ENCODE measurements at places on chromosomes 12 and 14.

DNA sequence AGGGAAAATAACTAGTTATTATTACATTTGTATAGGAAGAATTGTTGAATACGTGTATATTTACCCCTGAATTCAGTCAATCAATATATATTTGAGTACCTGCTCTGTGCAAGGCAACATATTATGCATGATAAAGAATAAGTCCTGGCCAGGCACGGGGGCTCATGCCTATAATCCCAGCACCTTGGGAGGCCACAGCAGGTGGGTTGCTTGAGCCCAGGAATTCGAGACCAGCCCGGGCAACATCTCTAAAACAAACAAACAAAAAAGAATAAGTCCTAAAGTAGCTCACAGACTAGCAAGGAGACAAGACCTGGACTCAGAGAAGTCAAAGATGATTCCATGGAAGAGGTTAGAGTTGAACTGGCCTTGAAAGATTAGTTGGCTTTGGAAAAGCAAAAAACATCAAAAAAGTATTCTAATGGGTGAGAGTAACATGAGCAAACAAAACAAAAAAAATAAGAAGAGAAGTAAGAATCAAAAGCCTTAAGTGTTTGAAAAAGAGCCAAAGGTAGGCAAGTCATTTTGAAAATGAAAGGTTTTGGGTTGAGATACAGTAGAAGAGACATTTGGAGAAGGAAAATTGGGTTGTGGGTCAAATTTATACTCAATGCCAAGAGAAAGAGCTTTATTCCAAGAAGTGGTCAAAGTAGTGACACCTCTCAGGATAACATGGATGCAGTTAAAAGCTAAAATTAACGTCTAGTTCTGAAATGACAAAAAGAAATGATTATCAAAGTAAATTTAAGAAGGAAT is 115.2 kb upstream of the BCAT1 start:
- DNase-seq = no peak

DNA sequence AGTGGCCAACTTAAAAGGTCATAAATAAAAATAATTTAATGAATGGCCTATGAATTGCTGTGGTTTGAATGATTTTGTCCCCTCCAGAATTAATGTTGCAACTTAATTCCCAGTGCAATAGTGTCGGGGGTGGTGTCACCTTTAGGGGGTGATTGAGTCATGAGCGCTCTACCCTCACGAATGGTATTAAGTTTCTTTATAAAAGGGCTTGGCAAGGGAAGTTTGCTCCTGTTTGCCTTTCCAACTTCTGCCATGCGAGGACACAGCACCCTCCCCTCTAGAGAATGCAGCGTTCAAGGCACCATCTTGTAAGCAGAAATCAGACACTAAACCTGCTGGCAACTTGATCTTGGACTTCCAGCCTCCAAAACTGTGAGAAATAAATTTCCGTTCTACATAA is 253.3 kb downstream of the ATXN7L3B start:
- no peak for DNase-seq

DNA sequence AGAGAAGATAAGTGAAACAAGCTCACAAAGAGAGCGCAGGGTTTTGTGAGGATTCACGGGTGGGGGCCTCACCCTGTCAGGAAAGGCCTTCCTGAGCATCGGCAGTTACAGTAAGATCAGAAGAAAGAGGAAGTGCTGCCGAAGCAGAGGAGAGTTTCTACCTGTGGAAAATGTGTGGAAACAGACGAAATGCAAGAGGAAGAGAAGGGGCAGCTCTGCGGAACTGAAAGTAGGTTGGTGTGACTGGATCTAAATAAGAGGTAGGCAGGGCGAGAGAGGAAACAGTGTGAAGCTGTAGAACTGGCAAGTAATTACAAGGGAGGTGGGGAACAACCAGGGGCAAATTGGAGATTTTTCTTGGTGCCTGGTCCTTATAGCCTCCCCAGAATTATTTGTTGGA is 2.6 kb downstream of the GPR68 start:
- DNase-seq = no peak

- no peak for DNase-seq
Observed at GRCh38 chr12:91493308-91493707, 310.7 kb upstream of the DCN start.

DNA sequence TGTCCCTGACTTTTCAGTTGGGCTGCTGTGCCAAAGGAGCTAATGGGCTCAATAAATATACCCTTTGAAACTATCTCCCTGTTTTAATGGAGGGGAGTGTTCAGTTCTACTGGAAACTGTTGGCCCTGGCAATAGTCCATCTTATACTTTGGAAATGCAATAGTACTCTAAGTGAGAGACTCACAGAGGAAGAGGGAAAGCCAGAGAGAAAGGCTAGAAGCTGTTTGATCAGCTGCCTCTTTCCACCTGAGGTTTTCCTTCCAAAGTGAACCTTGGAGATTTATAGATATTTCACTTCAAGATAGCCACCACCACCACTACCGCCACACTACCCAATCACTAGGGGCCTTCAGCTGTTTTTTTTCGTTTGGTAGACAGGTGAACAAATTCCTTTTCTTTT is 93.6 kb upstream of the CCDC91 start:
- no peak for DNase-seq

- no peak for DNase-seq
Observed at GRCh38 chr12:114221136-114221833, 184.7 kb downstream of the TBX5 start.

GRCh38 chr12:41402801-41403200 is 214.7 kb downstream of the PDZRN4 start:
- DNase-seq = no peak

DNA sequence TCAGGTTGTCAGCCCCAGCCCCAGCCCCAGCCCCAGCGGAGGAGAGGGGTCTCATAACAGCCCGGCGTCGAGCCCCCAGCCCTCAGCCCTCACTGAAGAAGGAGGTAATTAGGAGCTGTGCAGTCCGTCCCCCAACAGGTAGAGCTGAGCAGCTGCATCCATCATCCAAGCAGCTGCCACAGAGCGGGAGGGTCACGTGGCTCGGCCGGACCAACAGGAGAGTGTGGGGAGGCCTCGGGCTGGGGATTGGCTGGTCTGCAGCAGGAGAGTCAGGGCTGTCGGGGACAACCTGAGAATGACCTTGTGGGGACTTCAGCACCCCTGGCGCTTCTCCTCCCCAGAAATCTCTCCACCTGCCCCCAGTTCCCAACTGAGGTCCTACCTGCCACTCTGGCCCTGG is 29.6 kb downstream of the SMUG1 start:
- DNase-seq = no peak

- no peak for DNase-seq
Observed at GRCh38 chr12:53862206-53862605, 76.4 kb upstream of the HOXC13 start.

DNA sequence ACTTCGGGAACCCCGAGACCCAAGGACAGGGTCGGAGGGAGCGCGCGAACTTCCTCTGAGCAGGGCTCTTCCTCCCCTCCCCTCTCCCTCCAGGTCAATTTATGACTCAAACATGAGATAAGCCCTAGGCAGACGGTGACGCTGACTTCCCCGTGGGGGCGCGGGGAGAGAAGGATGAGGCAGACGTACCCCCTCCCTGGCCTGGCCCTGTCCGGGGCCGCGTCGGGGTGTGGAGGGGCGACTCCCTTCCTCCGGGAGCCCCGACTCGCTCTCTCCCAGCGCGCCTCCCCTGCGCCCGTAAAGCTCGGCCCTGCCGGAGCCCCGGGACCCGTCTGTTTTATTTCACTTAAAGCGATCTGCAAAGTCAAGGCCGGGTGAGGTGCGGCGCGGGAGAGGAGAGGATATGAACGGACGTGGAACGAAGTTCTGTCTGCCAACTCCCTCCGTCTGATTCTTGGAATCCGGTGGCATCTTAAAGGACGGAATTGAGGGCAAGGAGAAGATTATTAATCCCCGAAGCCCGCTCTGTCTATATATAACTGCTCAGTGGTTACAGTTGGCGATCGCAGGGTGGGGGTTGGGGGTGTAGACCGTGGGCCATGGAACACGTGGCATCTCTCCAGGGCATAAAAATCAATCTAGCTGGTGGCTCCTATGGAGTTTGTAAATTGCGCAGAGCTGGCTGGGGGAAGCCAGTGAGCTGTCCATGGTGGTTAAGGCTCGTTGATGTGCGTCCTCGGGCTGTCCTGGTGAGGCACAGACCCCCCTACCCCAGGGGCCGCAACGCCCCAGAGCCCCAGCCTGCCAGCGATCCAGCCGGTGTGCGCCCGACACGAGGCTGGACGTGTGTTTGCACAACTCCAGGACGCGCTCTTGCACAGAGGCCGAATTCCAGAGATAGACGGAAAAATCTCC is 2.9 kb upstream of the PTHLH start:
- DNase-seq = no peak

- no peak for DNase-seq
Observed at GRCh38 chr14:26323869-26324268, 274.0 kb downstream of the NOVA1 start.

GRCh38 chr12:47964106-47964728 is 821 bp downstream of the TMEM106C start:
- no peak for DNase-seq

GRCh38 chr14:90518941-90519256 is 122.1 kb downstream of the CALM1 start:
- DNase-seq = peak; percentile 30

DNA sequence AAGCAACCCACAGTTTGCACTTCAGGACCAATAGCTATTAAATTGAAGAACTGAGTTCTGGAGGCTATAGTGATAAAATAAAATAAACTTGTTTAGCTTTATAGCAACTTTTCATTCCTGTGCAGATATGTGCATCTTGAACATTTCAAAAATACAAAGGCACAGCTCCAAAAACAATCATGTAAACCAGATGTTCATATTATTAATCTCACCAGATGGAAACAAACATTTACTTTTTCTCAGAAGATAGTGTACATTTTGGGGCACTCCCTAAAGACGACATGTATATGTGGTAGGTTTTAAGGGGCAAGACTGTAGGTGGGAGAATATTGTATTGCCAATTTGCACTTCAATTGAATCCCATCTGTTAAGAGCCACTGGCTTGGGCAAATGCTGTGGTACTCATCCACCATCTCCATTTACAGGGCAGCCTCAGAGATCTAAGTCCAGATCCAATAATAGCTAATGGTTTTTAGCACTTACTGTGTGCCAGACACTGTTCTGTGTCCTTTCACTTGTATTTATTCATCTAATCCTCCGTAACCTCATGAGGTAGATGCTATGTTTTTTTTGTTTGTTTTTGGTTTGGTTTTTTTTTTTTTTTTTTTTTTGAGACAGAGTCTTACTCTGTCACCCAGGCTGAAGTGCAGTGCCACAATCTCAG is 49.1 kb downstream of the PTGER2 start:
- DNase-seq = no peak

DNA sequence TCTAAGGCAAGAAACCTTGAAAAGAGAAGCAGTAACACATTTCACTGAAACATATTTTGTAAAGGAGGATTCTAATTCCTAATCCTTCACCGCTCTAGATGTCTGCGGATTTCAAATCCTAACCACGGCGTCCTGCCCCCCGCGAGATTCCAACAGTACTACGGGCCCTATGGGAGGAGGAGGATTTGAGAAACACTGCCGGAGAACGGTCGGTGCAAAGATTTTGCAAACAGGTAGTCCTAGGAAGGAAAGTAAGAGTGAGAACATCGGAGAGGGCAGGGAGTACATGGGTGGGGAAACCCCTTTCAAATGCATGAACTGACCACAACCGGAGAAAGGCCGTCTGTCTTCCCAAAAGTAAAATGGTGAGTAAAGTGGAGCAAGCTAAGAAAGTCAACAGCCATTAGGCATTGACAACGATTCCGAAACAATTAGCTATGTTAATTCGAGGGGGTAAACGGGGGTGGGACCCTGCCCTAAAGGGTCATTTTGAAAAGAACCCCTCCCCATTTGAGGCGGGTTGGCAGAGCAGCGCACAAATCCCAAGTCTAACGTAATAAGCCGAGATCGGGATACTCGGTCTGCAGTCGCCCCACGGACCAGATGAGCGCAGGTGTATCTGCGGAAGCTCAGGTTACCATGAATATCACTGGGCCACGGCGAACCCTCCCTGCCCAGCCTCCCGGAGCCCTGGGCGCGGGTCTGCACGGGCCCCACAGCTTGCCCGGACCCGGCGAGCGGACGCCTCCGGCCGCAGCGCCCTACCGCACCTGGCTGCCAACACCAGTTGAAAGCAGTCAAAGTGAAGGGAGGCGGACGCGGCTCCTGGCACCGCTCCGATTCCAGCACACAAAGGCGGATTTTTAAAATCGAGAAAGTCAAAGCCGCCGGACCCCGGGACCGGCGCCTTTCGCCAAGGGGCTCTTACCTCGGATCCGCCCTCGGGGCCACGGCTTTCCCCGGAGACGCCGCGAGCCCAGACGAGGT is 662 bp downstream of the EPS8 start:
- peak; percentile 4 for DNase-seq

DNA sequence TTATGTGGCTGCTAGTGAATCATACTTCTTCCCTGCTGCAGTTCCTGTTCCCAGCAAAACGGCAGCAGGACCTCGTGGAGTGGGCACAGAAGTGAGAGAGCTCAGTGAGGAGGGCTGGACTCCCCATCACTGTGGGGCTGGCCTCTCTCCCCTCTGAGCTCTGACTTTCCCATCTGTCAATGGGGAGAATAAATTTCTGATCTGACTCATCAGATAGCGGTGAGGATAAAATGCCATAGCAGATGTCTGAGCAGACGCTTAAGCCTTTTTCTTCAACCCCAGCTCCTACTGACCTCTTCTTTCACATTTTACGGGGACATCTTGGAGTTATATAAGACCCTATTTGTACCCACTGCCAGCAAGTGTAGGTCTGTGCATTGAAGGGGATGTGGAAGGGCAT is 116.6 kb downstream of the CRACR2A start:
- no peak for DNase-seq

DNA sequence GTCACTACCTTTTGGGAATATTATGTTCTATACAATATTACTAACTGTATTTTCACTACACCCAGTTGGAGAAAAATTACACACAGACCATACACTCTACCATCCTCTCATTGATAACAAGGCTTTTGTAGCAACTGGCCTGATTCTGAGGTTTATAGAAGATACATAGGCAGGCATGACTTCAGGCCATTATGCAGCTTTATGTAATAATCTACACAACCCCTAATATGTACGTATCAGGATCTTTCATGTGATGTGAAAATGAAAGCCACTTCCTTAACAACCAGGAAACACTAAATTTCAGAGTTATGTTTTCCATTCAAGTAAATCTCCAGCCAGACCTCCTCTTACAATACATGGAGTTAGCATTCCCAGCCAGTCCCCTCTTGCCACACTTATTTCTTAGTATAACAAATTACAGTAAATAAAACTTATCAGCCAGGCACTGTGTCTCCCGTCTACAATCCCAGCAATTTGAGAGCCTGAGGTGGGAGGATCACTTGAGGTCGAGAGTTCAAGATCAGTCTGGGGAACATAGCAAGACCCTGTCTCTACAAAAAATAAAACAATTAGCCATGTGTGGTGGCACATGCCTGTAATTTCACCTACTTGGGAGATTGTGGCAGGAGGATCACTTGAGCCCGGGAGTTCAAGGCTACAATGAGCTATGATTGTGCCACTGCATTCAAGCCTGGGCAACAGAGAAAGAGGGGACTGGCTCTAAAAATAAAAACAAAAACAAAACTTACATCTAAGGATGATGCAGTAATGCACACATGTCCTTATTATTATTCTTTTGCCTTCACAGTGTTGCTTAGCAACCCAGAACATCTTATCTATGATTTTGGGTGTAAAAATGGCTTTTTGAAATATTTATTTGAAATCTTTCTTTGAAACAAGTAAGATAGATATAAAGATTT is 10.4 kb upstream of the OSBPL8 start:
- DNase-seq = no peak
